A549 (cell line): ENCODE measurements at places on chromosomes 7 and 10.

GRCh38 chr10:646118-646524 lies 43.3 kb downstream of the DIP2C start:
- DNase-seq = no peak

DNA sequence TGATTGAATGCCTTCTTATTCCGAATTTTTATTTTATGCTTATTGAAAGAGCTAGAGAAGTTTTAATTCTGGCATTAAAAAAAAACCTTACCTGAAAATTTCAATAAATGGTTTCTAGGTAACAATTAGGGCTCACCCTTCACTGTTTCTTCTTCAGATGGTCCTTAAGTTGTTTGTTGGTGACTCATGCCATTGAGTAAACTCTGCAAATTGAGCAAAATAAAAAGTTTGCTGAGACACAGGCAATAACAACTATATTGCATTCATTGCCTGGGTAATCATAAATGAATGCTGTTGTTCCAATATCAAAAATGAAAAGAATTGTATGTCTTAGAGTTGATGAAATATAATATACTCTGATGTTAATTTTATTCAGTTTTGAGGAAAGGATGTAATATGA lies 300.3 kb downstream of the CDK14 start:
- DNase-seq = no peak

GRCh38 chr7:128938544-128939074 lies 882 bp downstream of the IRF5 start:
- no peak for DNase-seq

DNA sequence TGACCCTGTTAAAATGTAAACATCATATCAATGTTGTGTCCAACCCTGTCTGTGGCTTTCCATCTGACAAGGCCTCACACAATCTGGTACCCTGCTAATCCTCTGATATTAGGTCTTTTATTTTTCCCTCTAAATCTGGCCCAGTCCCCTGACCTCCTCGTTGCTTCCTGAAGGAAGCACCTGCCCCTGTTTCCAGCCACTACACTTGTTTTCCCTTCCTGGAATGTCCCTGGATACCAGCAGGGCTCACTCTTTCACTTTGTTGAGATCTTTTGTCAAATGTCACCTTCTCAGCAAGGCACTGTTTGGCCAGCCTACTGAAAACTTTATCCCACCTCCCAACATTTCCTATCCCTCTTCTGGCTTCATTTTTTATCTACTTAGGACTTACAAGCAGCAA lies 2.1 kb downstream of the SAMD9L start:
- DNase-seq = no peak

DNA sequence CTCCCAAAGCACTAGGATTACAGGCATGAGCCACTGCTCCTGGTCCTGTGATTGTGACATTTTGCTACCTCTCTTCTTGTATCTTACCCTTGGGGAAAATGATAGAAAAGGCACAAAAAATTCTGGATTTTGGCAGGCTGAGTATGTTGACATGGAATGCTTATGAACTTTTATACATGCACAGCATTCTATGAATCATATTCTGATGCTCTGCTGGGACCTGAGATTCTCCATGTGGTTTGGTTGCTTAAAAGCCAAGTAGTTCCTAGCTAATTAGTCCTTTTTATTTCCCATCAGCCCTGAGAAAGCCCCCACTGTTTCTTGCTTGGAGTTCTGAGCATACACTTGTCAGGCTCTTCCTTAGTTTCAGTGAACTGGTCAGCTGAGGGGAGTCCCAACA lies 8.3 kb upstream of the KAZALD1 start:
- no peak for DNase-seq

DNA sequence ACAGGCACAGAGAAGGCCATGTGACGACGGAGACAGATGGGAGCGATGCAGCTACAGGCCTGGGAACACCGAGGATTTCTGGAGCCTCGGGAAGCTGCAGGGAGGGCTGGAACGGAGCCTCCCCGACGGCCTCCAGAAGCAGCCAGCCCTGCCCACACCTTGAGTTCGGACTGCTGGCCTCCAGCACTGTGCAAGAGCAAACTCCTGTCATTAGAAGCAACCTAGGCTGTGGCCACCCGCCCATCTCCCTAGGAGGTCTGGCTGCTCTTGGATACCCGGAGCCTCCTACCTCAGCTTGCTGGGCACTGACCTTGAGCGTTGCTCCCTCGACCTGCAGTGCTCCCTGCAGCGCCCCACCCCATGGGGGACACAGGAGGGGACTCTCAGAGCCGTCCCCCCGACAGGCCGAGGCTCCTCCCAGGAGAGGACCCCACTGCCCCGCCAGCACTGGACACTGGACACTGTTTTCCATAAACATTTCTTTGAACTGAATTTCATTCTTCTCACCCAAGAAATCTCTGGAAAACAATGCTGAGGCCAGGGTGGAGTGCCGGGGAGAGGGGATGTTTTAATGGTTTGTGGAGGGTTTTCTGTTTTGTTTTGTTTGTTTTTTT lies 22.5 kb upstream of the TNRC18 start:
- no peak for DNase-seq

DNA sequence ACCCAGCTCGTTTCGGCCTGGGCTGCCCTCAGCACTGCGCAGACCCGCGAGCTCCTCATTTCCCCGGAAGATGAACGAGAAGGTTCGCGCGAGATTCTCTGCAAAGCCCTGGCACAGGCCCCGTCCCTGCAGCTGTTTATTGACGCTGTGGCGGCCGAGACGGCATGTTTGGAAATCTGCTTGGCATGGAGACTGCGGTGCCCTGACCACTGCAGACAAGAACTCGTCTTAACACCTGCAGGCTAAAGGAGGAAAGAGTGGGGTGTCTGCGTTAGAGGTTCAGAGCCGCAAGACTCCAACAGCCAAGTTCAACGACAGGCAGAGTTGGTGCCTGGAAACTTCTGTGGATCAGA lies 125.6 kb downstream of the DNAJB6 start:
- DNase-seq = no peak

- no peak for DNase-seq
Observed at GRCh38 chr7:41911792-41912191, 208.9 kb upstream of the INHBA start.

GRCh38 chr7:57427594-57427993 lies 22.4 kb upstream of the ZNF716 start:
- no peak for DNase-seq

DNA sequence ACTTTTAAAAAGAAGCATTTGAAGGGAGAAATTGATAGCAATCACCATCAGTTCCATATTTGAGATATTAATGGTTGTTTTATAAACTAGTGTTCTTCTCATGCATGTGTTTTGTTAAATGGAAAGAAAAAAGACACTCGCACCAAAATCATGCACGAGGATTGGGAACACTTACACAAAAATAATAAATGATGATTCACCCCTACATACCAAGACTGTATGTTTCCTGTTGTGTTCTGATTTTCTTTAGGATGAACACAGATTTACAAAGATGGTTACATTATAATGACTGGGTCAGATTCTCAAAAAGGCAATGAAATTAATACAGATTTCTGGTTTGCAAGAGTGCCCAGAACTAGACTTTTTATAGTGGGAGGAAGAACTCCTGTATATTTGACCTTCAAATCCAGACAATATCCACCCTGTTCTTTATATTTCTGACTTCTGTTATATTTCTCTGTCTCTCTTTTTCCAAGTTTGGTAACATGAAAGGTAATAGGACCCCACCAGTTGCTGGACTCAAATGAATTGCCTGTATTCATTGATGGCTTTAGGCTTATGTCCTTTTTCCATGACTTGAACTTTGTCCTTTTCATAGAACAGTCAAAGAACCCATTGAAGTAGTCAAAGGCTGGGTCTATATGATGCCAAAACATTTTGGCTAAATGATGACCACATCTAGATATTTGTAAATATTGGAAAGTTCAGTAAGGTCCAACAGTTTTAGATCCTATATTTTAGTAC lies 54.4 kb downstream of the SEMA3A start:
- no peak for DNase-seq

- DNase-seq = no peak
Observed at GRCh38 chr10:110546499-110547110, 20.9 kb upstream of the SMC3 start.

DNA sequence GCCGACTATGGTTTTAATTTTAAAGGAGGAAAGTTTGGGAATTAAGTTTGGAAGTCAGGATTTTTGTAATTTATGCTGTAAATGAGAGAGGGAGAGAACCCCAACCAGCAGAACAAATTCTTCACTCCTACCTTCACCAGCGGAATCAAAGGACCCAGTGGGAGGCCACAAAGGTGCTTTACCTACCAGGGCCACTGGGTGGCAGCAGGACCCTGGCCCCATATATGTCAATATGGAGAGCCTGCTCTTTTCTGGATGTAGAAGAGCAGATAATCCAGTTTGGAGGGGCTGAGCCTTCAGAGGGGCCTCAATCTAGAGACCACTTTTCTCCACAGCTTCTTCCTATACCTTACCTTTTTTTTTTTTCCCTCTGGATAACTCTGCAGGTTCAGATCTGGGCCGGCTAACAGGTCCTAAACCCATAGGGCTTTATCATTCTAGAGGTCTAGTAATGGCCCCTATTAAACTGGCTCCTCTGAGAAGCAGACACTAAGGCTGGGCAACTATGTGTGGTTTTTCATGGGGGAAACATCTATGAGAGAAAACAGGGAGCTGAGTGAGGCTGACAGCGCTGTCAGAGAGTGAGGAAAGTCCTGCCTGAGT lies 8.5 kb upstream of the SCD start:
- peak; percentile 64 for DNase-seq

- DNase-seq = no peak
Observed at GRCh38 chr10:57336341-57336740, 931.4 kb downstream of the IPMK start.

DNA sequence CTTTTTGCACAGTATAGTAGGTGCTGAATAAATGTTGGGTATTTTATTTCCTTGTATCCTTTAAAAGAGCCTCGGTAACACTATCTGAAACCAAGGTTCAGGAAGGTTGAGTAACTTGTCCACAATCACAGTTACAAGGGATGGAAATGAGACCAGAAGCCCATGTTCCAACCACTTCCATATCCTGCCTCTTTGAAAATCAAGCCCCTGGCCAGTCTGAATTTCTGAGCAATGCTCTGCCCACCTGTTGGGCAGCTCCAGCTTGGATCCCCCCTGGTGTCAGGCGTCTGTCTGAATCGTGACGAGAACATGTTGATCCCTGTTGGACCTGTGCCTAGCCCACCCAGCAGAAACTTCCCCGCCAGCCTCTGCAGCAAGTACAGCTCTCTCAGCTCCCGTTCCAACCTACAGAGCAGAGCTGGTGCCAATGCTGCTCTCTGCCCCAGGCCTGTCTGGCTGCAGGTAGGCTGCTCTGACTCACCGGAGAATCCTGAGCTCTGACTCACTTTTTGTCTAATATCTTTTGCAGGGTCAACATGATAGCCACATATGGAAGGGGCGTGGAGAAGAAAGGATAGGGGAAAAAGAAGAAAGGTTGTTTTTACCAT lies 595.5 kb downstream of the INHBA start:
- DNase-seq = peak; percentile 60

GRCh38 chr10:93376372-93377293 lies 105.5 kb downstream of the MYOF start:
- peak; percentile 76 for DNase-seq

DNA sequence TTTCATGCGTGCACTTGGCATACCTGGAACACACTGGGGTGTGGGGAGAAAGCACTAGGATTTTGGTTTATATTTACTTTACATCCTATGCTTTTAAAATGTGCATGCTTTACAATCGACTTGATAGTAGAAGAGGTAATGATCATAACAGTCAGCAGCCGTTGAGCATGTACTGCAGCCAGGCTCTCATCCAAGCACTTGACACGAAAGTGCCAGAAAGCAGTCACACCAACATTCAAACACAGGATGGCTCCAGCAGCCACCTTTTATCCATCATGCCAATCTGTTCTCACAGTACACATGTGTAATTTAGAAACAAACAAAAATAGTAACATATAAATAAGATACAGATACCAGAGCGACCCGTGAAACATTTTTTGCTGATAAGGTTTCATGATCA lies 1.2 kb upstream of the FAM241B start:
- DNase-seq = no peak
